ENCODE measurements at places on chromosomes 1 and 21.
A peak's percentile ranks its signal among the peaks of the same experiment; 100 is the strongest.

DNA sequence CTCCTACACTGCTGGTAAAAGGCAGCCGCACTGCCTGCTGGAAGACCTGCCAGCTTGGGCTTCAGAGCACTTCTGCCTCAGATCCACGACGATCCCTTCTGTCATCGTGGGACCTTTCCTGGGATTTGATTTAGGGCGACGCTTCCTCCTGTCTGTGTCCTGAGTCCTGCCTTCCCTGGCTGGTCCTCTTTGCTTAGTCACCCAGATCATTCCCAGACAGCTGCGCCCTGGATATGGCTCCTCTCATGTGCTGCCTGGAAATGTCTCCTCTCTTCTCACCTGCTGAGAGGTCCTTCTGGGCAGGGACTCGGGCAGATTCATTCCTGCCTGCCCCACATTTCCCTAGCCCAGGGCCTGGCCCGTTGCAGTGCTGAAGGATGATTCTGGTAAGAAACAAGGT is 72.4 kb upstream of the POU3F1 start:
- peak; percentile 59 for DNase-seq

- DNase-seq, result peak; percentile 76
Observed at GRCh38 chr1:204426035-204426436, 14.4 kb upstream of the PPP1R15B start.

GRCh38 chr1:26723013-26723991 is 27.5 kb downstream of the ARID1A start:
- peak; percentile 98 for DNase-seq

- no peak for DNase-seq
Observed at GRCh38 chr1:229495782-229496181, 12.4 kb downstream of the NUP133 start.

- DNase-seq, result no peak
Observed at GRCh38 chr1:63051886-63052285, 268.0 kb downstream of the ATG4C start.

DNA sequence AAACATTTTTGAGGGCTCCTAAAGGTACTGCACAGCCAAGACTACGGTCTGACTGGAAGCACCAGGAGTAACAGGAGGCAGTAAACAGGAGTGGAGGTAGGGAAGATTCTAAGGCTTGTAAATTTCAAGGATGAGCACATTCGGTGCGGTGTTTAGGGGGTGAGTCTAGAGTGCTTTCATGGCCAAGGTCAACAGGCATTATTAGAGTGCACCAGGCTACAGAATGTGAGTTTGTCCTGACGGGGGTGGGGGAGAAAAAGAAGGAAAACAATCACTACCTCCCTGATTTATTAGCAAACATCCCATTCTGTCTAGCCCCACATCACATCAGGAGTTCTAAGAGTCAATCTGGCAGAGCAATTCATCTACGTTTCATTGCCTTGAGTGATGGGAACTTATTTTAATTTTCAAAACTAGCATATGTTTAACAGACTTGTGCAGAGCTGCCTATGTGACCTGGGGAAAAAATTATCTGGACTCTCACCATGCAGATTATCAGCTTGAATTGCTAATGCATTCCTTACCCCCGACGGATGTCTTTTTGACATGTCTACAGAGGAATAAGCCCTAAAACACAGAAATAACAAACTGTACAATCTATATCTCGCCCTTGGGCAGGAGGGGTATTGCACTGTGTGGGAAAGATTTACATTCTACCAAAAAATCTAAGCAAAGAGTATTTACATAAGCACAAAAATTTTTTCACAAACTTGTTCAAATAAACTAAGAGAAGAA is 45.0 kb downstream of the APP start:
- DNase-seq, result no peak

DNA sequence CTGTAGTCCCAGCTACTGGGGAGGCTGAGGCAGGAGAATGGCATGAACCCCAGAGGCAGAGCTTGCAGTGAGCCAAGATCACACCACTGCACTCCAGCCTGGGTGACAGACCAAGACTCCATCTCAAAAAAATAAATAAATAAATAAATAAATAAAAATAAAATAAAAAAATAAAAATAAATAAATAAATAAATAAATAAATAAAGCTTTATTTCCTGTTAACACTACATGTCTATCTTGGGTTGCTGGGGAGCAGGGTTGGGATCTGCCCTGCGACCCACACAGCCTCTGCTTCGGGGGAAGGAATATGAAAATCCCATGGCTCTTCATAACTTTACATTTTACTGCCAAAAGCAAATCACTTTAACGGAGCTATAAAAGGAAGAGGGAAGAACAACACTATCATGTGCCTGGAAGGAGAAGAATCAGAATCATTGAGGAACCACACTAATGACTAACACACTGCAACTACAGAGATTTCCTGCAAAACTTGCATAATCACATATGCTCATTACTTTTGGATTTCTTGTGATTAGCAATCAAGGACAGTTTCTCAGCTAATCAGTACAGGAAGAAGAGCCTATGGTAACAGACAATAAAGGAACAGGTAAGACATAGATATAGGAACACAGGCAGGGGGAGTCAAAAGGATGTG is 72.8 kb upstream of the CD55 start:
- no peak for DNase-seq

DNA sequence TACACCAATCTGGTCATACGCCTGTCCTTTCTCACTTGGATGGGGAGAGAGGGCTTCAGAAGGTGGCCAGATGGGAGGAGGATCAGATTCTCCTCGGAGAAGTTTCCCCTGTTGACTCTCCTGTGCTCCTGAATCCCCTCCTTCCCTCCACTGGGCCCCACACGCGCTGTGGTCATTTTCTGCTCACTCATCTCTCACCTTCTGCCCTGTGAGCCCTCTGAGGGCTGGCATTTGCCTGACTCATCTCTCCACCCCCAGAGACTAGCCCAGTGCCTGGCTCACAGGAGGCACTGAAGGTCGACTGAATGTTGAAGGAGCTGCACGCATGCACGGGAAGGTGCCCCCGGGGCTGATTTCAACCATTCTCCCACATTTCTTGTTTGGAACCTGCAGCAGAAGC is 14.2 kb downstream of the ABCA4 start:
- DNase-seq, result peak; percentile 72

GRCh38 chr1:8266436-8267165 is 51.3 kb upstream of the SLC45A1 start:
- DNase-seq, result no peak

GRCh38 chr1:94917251-94917650 is 9.7 kb downstream of the CNN3 start:
- no peak for DNase-seq
